CD4-positive, CD25-positive, alpha-beta regulatory T cell (primary cell): ENCODE measurements at places on chromosomes 5 and 9. TPM values are rescaled to one million over a fixed set of nuclear protein-coding genes. Genes with fewer than 3 reads are reported as not detected.

DNA sequence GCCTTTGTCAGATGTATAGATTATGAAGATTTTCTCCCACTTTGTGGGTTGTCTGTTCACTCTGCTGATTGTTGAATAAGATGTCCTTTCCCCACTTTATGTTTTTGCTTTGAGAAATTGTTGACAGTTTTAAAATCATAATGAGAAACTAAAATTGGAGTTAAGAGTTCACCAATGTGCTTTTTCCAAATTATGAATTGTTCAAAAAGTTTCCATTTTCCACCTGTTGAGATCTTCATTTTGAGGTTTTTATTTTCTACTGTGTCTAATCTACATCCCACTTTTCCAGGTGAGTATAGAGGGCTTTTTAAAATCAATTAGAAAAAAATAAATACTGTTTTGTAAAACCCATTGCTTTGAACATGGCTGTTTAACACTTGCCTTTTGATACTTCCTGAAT lies 55.8 kb downstream of the LNPEP start:
- no peak for DNase-seq

The PCDH12 gene
- total RNA-seq, result not detected

The ACOT12 gene
- total RNA-seq, result not detected

DNA sequence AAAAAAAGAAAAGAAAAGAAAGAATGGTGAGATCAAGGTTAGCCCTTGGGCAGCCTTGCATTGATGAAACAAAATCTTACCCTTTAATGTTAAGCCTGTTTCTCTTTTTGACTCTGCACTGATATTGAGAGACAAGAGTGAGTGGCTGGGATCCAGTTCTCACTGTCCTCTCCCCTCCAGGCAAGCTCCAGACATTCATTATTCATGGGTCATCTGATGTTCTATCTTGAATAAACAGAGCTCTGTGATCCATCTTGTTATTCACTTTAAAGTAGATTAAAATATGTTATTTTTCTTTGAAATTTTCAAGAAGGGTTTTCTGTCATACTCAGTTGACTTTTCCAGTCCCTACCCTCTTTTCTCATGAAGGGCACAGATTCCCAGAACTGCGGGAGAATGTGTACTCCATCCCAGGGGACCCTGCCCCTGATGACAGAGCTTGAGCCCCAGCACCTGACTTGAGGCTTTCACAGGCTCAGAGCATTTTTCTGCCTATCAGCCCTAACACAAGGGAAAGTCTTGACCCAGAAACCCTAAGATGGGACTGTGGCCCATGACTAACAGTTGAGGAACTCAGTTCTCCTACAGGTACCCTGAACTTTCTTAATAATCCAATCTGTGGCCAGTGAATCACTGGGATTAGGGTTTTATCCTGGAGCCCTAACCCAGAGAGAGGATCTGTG lies 24.1 kb downstream of the ACTL7B start:
- no peak for DNase-seq

- no peak for DNase-seq
These were observed 160.6 kb upstream of the GNA14 start for GRCh38 chr9:77808751-77809081.

- DNase-seq, result peak; percentile 52
These were observed 20.5 kb downstream of the EQTN start for GRCh38 chr9:27276193-27277030.

GRCh38 chr9:91458906-91459305 lies 35.3 kb upstream of the NFIL3 start:
- no peak for DNase-seq

DNA sequence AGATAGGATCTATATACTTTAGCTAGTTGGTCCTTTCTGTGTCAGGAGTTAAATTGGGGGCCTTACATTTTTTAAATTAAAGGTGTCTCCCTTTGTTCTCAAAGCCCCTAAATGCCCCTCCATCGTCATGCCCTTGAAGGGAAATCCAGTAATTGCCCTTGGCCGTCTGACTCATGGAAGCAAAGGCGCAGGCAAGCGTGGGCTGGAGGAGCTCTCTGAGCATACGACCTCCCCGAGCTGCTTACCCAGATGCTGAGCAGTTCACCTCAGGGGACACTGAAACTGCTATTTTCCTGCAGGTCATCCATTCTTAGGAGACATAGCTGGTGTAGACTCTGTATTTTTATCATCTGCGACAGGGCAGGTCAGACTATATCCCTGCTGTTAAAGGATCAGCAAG lies 23.0 kb downstream of the PCSK1 start:
- no peak for DNase-seq

GRCh38 chr5:149771216-149771980 lies 41.3 kb downstream of the PPARGC1B start:
- no peak for DNase-seq

The NFIB gene
- total RNA-seq, result 0.20 TPM

DNA sequence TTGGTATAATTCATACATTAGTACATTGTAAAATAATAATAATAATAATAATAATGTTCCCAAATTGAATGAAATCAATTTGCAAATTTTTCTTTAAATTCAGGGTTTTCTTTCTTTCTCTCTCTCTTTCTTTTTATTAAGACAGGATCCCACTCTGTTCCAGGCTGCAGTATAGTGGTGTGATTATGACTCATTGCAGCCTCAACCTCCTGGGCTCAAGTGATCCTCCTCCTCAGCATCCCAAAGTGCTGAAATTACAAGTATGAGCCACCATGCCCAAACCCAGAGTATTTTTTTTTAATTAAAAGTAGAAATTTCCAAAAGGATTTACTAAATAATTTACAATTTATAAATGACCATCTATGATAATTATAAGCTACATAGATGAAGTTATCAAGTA lies 117.7 kb downstream of the HOMER1 start:
- DNase-seq, result no peak

The EIF4EBP3 gene
- 11.8 TPM for total RNA-seq

GRCh38 chr5:172115541-172115982 lies 72.5 kb downstream of the STK10 start:
- peak; percentile 28 for DNase-seq

GRCh38 chr9:90559075-90560073 lies 83.2 kb downstream of the DIRAS2 start:
- DNase-seq, result no peak

DNA sequence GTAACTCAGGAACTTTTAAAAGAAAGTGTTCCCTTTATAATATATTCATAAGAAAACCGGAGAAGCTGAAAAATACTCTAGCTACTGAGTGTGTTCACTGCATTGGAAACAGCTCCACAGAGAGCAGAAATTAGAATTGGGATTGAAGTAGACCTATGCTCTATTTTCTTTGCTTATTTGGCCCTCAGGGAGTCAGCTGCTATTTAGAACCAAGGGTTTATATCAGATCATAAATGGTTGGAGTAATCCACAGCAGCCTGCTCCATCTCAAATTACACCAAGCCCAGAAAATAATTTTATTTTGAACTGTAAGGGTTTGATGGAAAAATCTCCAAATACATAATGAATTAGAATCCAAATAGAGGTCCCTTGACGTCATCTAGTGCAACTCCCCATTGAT lies 202.6 kb downstream of the ADAMTSL1 start:
- DNase-seq, result no peak

GRCh38 chr9:93659837-93660177 lies 83.4 kb downstream of the PHF2 start:
- no peak for DNase-seq

GRCh38 chr5:1911773-1912235 lies 29.1 kb upstream of the IRX4 start:
- no peak for DNase-seq

- DNase-seq, result no peak
These were observed 680.7 kb downstream of the PRR16 start for GRCh38 chr5:121144764-121145163.

GRCh38 chr9:8649160-8649559 lies 849.6 kb upstream of the DMAC1 start:
- DNase-seq, result no peak

- DNase-seq, result no peak
These were observed 32.9 kb downstream of the ROPN1L start for GRCh38 chr5:10474521-10475075.

DNA sequence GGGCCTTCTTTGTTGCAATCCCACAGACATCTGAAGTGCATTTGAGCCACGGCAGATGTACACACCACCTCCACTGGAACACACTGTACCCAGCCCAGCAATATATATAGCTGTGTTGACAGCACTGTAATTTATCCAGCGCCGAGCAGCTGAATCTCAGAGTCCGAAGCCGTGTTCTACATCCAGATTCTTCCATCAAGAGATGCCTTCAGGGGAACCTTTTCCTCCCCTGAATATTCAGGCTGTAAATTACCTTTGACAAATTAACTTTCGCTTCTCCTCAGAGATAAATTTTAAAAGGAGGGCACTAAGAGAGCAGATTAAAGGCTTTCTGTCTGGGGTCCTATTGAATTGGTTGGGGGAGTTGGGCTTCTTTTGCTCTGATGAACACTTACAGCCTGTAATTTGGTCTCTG lies 76.4 kb downstream of the ROR2 start:
- no peak for DNase-seq

- no peak for DNase-seq
These were observed 76.2 kb downstream of the ARHGAP26 start for GRCh38 chr5:142846406-142846805.

DNA sequence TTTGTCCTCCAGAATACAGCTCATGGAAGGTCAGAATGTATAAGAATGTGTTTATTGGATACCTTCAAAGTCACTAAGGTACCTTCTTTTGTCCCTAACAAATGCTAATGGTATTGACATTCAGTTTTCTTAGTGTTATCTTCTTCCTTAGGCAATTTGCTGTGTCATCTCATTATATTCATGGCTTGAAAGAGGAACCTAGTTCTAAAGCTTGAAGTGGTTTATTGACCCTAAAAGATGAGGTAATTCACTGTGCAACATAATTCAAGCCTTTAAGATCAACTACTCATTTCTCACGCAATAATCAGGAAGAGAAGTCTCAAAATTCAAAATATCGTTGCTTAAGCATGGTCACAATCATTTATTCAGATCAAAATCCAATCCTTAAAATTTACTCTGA lies 342.7 kb upstream of the RIOK2 start:
- DNase-seq, result no peak

DNA sequence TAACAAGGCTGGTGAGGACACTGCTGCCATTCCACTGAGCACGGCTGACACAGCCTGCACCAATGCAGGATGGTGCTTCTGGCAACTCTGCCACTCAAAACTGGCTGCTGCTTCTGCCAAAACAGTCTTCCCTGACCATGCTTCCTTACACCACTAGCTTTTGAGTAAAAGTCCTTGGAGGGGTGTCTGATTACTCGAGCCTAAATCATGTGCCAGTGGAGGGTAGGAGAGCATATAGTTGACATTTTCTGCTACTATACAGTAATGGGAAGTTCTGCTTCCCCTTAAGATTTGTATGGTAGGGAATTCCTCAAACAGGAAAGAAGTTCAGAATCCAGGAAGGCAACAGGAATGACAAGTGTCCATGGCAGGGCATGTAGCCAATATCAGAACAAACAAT lies 12.2 kb upstream of the PJA2 start:
- no peak for DNase-seq

The ADGRV1 gene
- 0.52 TPM for total RNA-seq
